Kasumi-1 (cell line): ENCODE measurements at places on chromosomes 3 and 15.

DNA sequence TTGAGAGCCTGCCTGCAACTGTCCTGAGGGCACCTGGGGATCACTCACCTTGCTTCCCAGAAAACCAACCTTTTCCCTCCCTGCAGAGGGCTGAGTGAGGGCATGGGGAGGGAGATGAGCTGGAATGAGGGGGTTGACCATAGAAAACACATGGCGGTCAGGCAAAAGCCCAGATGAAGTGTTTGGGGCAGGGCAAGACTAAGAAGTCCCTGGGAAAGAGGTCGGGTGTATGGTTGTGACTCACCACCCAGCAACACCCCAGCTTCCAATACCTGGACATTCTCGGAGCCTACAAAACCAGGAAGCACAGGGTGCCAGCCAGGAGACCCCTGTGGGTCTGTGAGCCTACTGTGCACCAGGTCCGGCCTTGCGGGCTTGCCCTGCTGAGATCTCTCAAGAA, 95.3 kb upstream of the ATP2B2 start:
- no peak for DNase-seq

GRCh38 chr15:99704444-99704838, 28.8 kb downstream of the LYSMD4 start:
- peak; percentile 90 for DNase-seq

DNA sequence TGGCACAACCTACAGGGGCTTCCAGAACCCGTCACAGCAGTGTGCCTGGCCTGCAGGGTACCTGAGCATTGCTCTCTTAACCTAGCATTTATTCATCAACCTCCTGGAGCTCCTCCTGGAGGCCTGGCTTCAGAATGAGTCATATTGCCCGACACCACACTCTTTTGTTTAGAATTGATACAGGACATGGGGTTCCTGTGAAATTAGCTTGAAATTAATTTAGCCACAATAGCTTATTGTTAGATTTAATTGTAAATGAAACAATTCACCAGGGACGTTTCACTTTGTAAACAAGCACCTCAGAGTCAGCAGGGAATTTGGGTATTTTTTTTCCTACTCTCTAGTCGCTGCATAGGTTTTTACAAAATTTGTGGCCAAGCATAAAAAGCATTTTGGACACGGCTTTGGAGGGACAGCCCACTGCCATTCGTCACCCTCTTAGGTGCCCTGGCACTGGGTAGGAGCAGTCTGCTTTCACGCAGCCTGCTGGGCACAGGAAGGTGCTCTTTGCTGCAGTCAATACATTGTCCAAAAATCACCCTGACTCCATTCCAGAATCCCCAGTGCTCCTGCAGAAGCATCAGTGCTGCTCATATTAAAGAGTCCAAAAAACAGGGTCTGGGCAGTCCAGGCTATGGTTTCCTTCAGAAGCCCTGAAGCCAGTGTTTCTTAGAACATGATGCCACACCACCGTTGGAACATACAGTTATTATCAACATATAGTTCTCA, 60.8 kb upstream of the MEF2A start:
- DNase-seq = no peak

- DNase-seq = no peak
Measured at GRCh38 chr3:188126934-188127333, 27.0 kb upstream of the LPP start.

- no peak for DNase-seq
Measured at GRCh38 chr3:168862466-168862865, 766.7 kb upstream of the GOLIM4 start.

DNA sequence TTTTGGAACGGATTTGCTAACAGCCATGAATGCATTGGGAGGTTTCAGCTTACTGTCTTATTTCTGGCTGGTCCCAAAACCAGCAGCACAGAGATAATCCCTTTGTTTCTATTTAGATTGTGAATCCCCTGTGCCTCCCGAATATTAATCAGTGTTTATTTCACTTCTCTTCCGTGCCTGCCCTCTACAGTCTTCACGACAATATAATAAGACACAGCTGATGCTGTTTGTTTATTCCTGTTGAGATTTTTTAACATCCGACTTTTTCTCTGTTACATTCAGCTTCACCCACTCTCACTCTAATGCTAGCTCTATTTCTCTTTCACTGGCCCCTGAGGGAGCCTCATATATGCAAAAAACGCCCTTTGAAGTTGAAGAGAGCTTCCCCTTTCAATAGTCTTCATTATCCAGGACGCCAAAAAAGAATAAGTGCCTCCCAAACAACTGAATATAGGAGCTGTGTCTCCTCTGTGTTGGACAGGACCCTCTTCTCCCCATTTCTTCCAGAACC, 995.3 kb downstream of the ROBO2 start:
- DNase-seq = no peak
